ENCODE measurements at places on chromosomes 6 and 20.
A peak's percentile ranks its signal among the peaks of the same experiment; 100 is the strongest.

DNA sequence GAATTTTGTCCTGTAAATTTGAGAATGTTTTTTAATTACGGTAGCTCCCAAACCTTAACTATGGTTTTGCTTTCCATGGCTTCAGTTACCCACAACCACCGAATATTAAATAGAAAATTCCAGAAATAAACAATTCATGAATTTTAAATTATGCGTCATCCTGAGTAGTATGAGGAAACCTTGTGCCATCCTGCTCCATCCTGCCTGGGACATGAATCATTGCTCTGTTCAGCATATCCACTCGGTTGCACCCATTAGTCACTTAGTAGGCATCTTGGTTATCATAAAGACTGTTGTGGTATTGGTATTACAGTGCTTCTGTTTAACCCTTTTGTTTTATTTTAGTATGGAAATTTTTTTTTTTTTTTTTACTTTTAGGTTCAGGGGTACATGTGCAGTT is 39.7 kb downstream of the KCNS1 start:
- DNase-seq: peak; percentile 90

- DNase-seq: peak; percentile 21
Measured at GRCh38 chr6:44487002-44487401, 99.5 kb downstream of the CDC5L start.

- DNase-seq: no peak
Measured at GRCh38 chr6:170174124-170174770, 116.6 kb downstream of the DLL1 start.

GRCh38 chr6:143191361-143191760 is 130.7 kb downstream of the AIG1 start:
- no peak for DNase-seq

- no peak for DNase-seq
Measured at GRCh38 chr20:14412065-14412681, 74.8 kb upstream of the FLRT3 start.

DNA sequence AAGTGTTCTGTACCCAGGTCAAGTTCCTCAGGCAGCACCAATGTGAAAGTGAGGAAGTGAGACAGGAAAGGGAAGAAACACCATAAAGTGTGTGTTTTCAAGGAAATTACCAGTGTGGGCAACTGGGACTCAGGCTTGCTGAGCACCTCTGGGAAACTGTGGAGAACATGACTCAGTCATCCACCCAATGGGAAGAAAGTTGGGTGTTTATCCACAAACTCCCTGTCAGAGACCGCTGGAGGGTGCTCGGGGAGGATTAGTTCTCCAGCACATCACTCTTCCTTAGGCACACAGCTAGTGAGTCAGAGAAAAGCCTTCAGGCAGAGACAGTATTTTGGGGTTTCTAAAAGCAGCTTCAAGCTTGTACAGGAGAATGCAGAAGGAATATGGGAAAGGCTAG is 93.6 kb downstream of the PCSK2 start:
- no peak for DNase-seq

GRCh38 chr6:105578179-105578707 is 175.4 kb upstream of the PREP start:
- DNase-seq: no peak

DNA sequence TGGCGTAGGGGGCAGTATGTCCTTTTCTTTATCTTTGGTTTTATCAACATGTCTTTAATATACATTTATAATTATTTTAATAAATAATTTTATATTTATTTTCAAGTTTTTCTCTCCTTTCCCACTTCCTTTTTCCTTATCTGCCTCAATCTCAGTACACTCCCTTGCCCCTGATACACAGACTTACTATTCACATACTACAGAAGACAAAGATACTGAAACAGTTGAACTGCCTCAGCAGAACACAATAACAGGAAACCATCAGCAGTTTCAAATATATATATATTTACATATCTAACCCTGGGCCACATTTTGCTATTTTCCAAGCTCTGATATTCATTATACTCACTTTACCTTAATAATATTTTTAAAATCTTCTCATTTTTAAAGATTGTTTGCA is 19.8 kb downstream of the IBTK start:
- DNase-seq: no peak

DNA sequence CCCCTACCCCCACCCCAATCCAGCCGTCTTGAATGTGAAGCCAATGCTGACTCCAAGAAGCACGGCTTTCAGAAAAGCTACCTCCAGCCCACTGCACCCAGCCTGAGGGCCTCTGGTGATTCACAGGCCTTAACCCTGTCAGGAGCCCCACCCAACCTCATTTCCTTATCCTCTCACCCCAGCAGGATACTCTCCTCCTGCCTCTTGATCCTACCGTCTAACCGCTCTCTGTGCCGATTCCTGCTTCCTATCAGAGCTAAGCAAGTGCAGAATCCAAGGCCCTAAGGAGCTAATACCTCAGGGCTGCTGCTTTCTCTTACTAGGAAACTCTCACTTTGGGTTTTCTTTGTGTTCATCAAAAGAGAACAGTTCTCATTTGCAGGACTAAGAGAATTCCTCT is 47.2 kb downstream of the TRERF1 start:
- peak; percentile 80 for DNase-seq

- DNase-seq: no peak
Measured at GRCh38 chr20:50265245-50265946, 74.8 kb downstream of the CEBPB start.

- no peak for DNase-seq
Measured at GRCh38 chr6:5471637-5472398, 210.5 kb downstream of the FARS2 start.

Data from fibroblast of mammary gland (primary cell).